ENCODE measurements at places on chromosomes 4 and X.

DNA sequence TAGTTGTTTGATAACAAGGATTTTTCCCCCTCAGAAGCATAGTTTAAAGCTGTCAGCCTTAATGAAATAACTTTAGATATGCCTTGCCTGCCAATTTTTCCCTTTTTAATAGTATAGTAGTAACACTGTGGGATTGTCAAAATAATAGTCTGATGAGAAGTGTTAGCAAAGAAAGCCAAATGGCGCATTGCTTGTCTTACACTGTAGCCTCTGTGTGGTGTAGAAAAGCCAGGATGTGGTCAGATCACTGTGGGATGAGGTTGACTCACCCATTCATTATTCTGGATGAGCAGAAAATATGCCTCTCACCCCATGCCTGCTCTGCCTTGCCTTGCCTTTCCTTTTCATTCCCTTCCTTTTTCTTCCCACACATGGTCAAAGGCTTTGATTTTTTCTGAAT, 257.8 kb upstream of the NRK start:
- no peak for DNase-seq

GRCh38 chr4:164526933-164527583, 226.9 kb upstream of the SMIM31 start:
- DNase-seq: no peak

- no peak for DNase-seq
Observed at GRCh38 chr4:7398104-7398423, 36.7 kb downstream of the PSAPL1 start.

DNA sequence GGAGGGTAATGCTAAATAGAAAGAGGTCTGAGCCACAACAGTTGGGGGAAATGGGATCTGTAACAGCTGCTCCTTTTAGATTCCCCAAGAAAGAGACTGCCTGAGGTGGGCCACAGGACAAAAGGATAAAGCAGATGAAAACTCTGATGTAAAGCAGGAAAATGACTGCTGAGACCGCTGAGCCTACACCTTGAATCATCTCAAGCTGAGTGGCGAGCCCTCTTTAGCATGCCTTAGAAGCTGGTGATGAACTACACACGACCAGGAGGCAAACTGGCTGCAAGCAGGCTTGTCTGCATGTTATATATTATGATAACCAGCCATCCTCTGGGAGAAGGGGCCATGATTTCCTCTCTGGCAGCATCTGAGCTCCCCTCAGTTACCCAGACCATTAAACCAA, 88.4 kb downstream of the TTC29 start:
- DNase-seq: no peak

DNA sequence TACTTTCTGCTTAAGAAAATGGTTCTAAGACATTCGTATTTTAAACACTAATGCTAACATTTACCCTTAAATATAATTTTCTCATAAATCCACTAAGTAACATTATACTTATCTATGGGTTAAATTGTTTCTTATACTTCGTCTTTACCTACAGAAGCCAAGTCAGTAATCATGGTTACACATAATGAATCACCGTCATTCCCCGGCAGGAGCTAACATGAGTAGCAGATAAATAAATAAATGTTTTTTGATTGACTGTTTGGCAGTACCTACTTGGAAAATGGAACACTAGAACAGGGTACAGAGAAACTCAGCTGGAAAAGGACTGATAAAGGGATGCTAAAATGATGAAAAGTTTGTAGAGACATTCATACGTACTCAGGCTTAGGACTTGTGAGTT, 430.4 kb downstream of the ACTRT1 start:
- no peak for DNase-seq

GRCh38 chr4:66609014-66609413, 936.3 kb downstream of the CENPC start:
- DNase-seq: no peak

DNA sequence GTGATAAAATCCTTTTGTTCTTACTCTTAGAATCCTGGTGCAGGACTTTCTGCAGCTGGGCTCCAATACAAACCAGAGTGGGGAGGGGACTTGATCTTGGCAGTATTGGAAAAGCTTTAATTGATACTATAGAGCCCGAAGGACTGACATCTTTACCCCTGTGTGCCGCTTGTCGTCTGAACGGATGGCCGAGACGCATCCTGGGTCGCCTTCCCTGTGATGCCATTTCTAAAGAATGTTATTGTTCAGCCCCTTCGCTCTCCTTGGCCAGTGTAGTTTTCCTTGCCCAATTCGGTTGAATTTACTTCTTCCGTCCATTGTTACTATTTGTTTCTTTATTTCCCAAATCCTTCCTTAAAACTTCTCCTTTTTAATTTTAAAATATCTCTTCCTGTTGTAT, 80.9 kb downstream of the CLDN34 start:
- no peak for DNase-seq

GRCh38 chr4:22356987-22357596, 158.8 kb downstream of the ADGRA3 start:
- peak; percentile 22 for DNase-seq

- DNase-seq: no peak
Observed at GRCh38 chr4:121277194-121278105, 103.4 kb downstream of the QRFPR start.

DNA sequence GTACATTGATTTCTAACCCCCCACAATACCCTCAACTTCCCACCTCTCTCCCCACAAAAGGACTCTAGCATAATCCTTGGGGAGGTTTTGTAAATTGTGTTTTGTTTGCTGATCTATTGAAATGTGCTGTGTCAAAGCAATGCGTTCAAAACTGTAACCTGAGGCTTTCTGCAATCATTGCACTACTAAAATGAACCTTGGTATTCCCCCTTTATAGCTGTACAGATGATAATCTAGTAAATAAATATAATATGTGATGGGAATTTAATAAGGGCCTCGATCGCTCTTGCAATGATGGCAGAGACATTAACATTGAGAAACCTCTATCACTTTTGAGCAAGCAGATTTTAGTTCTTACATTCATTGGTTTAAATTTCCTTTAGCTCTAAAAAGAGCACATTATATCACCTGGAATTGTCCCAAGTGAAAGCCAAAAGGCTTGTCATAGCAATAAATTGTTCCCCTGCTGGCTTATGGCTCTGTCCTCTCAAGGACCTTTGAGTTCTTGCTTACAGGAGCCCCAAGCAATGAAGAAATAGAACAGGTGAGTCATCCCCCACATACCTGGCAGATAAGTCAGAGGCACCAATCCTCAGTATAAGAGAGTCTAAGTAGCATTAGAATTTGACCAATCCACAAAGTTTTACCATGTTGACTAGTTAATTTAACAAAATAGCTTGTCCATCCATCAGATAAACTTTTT, 18.4 kb upstream of the ACE2 start:
- no peak for DNase-seq

DNA sequence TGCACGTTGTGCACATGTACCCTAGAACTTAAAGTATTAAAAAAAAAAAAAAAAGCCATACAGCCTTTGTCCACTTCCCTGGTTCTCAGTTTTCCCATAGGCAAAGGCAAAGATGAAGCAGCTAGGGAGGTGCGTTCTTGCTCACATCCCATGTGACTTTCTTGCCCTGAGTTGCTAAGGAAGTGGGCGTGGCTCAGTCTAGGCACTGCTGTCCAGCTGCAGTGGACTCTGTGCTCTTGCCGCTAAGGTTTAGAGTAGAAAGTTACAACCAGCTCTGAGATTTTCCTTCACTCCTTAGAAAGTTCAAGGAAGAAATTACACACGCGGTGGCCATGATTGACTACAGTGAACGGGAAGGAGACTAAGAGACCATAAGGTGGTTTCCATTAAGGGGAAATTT, 144.7 kb downstream of the NAA11 start:
- no peak for DNase-seq

DNA sequence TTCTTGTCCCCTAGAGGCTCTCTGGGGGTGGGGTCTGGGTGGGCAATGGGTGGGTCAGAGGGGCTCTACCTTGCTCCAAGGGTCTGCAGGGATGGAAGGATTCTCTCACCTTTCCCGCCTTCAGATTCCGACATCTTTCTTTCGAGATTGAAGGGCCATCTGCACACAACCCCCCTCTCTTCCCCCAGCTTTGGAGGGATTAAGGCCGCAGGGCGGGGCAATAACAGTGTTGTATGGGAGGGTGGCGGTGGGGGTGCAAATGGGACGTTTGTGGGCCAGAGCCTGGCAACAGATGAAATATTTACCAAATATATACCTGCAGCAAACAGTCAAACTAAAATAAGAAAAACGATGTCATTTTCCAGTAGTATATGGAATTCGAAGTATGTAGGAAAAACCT, at the start of gene CACNA1F:
Gene CACNA1F (minus strand): TSS at position 165 of the 400 bp plus-strand sequence. CDS start 31 bp downstream, at position 134.
- no peak for DNase-seq

DNA sequence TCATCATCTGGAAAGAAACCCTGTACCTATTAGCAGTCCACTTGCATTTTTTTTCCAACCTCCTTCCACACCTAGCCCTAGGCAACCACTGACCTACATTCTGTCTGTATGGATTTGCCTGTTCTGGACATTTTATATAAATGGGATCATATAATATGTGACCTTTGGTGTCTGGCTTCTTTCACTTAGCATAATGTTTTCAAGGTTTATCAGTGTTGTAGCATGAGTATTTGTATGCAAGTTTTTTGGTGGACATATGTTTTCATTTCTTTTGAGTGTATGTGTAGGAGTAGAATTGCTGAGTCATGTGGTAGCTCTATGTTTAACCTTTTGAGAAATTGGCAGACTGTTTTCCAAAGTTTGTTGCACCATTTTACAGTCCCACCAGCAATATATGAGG, 198.6 kb downstream of the CEP135 start:
- no peak for DNase-seq

GRCh38 chr4:183136855-183137254, 37.8 kb downstream of the WWC2 start:
- DNase-seq: no peak

DNA sequence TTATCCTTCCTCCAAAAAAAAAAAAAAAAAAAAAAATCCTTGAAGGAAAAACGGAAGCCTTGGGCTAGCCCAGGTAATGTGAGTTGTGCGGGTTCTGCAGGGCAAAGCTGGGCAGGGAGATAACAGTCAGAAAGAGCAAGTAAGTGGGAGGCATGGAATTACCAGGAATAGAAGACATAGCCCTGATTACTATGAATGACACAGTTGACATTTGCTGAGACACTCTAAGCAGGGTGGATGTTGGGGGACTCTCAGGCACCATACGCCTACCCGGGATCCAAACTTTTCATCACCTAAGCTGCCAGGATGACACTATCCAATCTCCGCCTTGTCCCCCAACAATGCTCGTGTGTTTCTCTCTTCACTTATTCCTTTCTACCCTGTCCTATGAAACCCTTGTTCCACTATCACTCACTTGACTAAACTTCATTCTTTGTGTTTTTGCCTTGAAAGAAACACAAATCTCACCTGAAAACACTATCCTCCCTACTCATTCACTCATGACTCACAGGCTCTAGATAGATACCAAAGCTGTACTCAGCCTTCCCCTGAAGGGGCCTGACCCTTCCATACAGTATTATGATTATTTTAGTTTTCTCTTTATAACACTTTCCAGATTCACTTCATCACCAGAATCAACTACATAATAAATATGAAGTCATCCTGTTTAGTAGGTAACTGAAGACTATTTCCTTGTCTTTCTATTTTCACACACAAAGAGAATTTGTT, 158.4 kb downstream of the INPP4B start:
- DNase-seq: no peak

- DNase-seq: no peak
Observed at GRCh38 chrX:33086886-33087285, 124.5 kb downstream of the DMD start.

DNA sequence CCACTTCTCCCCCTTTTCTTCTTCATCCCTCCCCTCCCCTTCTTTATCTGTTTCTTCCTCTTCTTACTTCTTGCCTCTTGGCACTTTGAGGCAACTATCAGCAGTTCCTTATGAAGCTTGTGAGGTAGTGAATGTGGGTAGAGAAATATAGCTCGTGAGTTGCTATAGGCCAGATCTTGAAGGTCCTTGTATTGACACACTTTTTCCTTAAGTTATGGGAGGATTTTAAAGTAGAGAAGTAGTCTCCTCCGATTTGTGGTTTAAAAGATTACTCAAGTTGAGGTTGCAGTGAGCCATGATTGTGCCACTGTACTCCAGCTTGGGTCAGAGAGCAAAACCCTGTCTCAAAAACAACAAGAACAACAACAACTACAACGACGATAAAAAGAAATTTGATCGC, 3.4 kb upstream of the RRAGB start:
- DNase-seq: no peak

DNA sequence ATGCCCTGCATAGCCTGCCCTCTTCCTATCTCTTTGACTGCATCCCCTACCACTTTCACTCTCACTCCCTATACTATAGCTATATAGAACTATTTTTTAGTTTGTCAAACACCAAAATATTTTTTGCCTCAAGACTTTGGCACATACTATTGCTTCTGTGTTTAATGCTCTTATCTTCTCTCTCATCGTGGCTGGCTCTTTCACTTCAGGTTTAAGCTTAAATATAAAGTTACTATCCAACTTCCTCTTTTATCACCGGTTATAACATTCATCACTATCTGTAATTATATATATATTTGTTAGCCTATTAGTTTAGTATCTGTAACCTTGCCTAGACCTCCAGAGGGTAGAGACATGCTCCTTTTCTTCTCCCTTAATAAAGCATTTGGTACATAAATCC, 11.5 kb upstream of the HMGB2 start:
- DNase-seq: no peak

GRCh38 chrX:132041015-132041414, 17.9 kb downstream of the STK26 start:
- DNase-seq: no peak

DNA sequence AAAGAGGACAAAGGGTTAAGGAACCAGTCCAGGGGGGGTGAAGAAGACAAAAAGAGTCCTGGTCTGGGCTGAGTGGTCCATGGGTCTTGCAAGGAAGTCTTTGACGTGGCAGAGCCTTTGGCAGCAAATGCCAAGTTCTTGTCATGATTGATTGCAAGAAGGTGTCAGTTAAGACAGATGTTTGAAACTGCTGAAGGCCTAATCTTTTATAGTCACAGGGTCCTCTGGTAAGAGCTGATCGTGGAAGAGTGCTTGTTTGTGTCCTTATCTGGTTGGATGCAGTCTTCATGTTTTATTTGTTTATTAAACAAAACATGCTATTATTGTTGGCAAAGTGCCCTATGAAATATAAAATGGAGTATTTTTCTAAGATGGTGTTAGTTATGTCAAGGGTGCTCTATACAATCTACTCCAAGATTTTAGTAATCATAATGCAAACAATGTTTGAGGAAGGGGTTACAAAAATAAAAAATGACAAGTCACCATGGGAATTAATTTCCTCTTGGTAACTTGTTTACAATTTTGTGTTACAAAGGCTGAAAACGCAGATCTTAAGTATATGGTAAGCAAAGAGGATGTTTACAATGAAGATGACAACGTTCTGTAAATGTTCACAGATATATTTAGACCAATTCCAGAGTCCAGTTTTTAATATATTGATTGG, 85.9 kb downstream of the MAGED4 start:
- no peak for DNase-seq
